ENCODE measurements at places on chromosomes 11 and 22. TPM values are rescaled to one million over a fixed set of nuclear protein-coding genes. Genes with fewer than 3 reads are reported as not detected.

- peak; percentile 77 for DNase-seq
These were observed 40.0 kb downstream of the TPCN2 start for GRCh38 chr11:69088676-69089146.

DNA sequence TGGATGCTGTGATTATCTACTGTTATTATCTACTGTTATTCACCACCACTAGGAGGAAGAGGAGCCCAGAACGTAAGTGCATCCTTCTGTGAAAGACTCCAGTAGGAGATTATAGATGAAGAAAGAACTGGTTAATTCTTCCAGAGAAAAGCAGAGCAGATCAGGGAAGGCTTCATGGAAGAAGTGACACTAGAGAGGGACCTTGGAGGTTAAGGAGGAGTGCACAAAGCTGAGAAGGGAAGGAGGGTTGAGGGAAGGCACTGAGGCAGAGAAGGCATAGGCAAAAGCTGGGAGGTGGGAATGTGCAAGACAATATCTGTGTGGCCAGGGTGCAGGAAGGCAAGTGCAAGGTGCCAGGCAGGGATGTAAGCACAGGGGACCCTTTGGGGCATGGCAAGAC lies 13.5 kb downstream of the CRYBB1 start:
- DNase-seq = no peak

INPP5J gene
- total RNA-seq = 0.24 TPM

PATE2 gene
- not detected for total RNA-seq

GRCh38 chr11:60916669-60917206 lies 2.8 kb downstream of the TMEM109 start:
- no peak for DNase-seq

GRCh38 chr22:48156603-48157355 lies 1394.3 kb downstream of the TBC1D22A start:
- DNase-seq = no peak
